Thyroid gland (tissue), 4 donors: ENCODE measurements at places on chromosomes 3 and 15. TPM values are rescaled to one million over a fixed set of nuclear protein-coding genes. Genes with fewer than 3 reads are reported as not detected.
A peak's percentile ranks its signal among the peaks of the same experiment; 100 is the strongest.

- no peaks in the 10 kb centered on the region for H3K36me3 ChIP-seq
- H3K27ac ChIP-seq: no peak overlapping the region
- H3K4me3 ChIP-seq: no peak overlapping the region
- H3K27me3 ChIP-seq: no peaks in the 10 kb centered on the region
Observed at GRCh38 chr3:108525256-108525655, 14.9 kb upstream of the MYH15 start.

CHL1 gene
- 4.3 TPM for total RNA-seq

ZPLD1 gene
- not detected for total RNA-seq

GRCh38 chr15:73560501-73561117, 72.6 kb downstream of the NPTN start:
- no peaks in the 10 kb centered on the region for H3K27me3 ChIP-seq
- no peak overlapping the region for H3K4me3 ChIP-seq
- H3K4me1 ChIP-seq: peaks cover 16% of the 10 kb centered on the region
- H3K36me3 ChIP-seq: peaks cover 23% of the 10 kb centered on the region
- no peak overlapping the region for H3K27ac ChIP-seq

- H3K4me3 ChIP-seq: no peak overlapping the region
- no peak overlapping the region for H3K27ac ChIP-seq
- H3K4me1 ChIP-seq: peaks cover 16% of the 10 kb centered on the region
- no peaks in the 10 kb centered on the region for H3K36me3 ChIP-seq
- H3K27me3 ChIP-seq: no peaks in the 10 kb centered on the region
- DNase-seq: peak; percentile 74
Observed at GRCh38 chr15:60721707-60722106, 242.8 kb upstream of the ICE2 start.

SUSD5 gene
- total RNA-seq: 9.6 TPM

MEX3B gene
- total RNA-seq: 0.79 TPM
